Mucosa of gallbladder (tissue), 1 donor: ENCODE measurements at places on chromosomes 6 and 20.

GRCh38 chr20:12528104-12528503, 480.7 kb upstream of the SPTLC3 start:
- DNase-seq = no peak

DNA sequence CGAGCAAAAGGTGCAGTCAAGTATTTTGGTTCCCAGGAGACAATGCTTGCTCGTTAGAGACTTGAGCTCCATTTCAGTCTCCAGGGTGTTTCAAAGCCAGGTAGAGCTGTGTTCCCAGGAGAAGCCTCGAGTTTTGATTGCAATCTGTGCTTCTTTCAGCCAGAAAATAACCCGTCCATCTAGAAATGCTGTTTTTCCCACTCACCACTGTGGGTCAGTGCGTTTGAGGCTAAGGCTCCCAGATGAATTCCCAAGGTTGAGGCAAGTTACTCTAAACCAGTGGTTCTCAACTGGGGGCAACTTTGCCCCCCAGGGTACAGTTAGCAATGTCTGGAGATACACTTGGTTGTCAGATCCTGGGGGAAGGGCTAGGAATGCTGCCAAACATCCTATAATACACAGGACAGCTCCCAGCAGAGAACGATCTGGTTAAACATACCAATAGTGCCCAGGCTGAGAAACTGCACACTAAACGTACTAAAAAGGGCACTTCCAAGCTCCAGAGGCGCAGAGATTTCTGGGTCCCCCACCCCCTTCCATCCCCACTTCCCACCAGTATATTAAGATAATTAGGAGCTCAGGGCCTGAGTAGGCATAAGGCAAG, 13.8 kb downstream of the BMP7 start:
- DNase-seq = no peak

GRCh38 chr6:39849764-39850163, 57.6 kb downstream of the DAAM2 start:
- DNase-seq = no peak

DNA sequence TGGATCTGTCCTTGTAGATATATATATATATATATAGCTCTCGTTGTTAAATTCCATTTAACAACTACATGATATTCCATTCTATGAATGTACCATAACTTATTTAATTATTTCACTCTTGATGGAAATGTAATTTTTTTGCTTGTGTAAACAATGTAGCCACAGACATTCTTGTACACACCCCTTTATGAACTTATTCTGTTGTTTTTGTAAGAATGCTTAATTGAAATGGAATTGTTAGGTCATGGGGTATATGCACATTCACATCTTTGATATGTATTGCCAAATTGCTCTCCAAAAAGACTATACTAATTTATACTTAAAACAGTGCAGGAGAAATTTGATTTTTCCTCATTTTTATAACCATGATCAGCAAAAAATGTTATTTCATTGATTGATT, 67.2 kb downstream of the MAP3K4 start:
- no peak for DNase-seq

GRCh38 chr20:64006902-64007301, 26.0 kb downstream of the PRPF6 start:
- DNase-seq = no peak

GRCh38 chr20:63074631-63075030, 67.9 kb upstream of the BHLHE23 start:
- DNase-seq = no peak

DNA sequence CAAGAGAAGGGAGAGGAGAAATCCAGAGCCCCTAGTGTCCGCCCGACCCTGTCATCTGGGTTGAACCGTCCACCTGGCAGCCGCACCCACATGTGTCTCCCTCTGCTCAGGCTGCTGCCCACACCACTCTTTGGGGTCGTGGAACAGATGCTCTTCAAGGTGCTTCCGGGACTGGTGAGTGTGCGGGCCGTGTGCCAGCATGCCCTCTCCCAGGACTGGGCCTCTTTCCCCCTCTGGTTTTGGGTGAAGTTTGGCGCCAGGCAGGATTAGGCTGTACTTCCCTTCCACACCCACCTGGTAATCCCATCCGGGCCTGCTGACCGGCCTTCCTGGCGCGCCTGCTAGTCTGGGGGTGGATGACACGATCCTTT, 7.9 kb downstream of the BPIFB3 start:
- DNase-seq = no peak

DNA sequence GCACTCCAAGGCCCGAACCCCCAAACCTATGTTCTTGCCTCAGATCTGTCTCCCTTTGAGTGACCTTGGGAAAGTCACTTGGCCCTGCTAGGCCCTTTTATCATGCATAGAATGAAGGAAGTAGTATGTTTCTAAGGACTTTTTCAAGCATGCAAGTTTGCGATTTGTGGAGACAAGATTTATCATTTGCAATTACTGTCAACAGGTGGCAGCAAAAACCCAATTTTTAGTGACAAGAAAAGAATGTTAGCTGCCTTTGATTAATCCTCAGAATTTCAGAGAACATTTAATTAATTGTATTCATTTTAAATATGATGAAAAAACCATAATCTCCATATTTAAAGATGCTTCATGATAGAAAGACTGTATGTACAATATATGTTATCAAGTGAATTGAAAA, 28.3 kb upstream of the PREP start:
- DNase-seq = peak; percentile 16

- no peak for DNase-seq
Measured at GRCh38 chr6:27478141-27478705, 5.3 kb upstream of the ZNF184 start.

- DNase-seq = no peak
Measured at GRCh38 chr6:159948199-159948598, 20.7 kb upstream of the IGF2R start.

DNA sequence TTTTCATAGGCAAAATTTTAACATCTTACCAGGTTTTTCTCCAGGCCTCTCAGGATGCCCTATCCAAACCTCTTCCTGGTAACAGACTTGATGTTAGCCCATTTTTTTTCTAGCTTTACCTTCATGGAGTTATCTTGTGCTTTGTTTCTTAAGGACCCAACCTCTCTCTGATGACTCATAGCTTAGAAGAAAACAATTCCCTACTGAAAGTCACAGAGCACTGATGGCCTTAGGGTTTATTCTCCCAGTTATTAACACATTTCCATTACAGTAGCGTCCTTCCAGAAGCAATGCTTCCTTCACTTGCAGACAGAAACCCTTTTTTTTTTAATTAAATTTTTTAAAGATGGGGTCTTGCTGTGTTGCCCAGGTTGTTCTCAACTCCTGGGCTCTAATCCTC, 79.4 kb downstream of the IYD start:
- no peak for DNase-seq

DNA sequence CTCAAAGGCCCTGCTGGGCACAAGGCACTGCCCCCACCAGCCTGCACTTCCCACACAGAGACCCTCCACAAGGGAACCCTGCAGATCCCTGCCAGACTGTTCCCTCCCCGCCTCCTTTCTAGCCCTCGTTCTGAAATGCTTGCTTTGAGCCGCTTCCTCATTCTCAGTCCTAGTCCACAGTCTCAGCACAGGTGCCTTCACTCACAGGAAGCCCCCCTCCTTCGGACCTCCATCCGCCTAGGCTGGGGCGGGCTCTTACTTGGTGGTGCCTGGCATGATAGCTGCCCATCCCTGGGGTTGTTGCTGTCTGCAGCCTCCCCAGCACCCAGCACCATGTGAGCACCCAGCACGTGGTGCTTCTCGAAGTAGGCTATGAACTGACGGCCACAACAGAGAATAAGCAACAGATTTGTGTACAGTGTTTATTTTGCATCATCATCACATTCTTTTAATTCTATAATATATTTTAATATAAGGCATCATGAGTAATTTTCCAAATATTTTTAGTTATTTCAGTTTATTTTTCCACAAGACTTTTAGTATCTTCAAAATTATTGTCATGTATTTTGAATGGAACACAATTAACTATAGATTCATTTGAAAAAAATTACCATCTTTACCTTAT, 12.3 kb downstream of the CST5 start:
- no peak for DNase-seq

DNA sequence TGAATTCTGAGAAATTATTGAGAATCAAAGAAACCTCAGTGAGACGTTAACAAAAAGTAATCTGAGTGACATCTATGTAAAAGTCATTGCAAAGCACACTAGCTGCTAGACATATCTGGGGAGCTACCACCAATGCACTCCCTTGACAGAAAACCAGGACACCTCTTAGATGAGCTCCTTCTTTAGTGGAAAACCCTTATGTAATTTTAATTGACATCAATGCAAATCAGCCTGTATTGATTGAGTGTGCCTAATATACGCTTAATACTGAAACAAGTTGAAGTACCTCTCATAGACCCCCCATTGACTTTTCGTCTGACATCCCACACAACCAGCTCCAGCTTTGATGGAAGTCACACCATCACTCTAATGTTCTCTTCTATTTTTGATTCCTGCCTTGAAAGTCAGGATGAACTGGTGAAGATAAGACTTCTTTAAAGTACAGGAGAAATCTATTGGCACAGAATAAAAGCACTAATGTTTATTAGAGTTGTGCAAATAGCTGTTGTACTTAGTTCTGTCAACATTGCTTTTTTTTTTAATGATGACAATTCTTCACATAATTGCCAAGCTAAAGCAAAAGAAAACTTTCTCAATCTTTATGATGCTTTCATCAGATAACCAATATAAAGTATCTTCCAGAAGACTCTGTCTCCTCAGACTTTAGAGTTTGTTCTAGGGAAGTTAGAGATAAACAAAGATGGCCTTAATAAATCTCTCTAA, 98.0 kb upstream of the FAM8A1 start:
- DNase-seq = no peak

GRCh38 chr20:37114012-37114411, 18.2 kb upstream of the RBL1 start:
- DNase-seq = no peak

DNA sequence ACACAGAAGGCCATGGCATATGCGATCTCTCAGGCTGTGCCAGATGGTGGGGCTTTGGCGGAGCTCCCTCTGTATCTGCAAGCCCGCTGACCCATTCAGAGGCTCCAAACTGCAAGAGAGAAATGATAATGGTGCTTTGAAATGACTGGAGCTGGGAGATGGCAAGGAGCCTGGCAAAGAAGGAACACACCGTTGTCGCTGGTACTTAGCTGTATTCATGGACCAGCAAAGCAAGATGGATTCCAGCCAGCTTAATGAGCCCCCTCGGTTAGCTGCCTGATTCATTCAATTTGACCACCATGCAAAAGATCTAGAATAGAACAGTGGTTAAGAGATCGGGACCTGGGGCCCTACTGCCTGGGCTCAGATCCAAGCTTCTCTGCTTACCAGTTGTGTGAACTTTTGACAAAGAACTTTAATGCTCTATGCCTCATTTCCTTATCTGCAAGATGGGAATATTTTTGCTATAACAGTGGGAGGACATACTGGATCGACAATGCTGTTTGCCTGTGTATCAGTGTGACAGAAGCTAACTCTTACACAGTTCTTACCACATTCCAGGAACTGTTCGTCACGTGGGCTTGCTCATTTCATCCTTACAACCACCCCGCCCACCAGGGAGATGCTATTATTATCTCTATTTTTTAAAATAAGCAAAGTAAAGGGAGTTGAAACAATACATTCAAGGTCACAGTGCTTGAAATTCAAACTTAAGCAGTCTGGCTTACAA, 317.8 kb upstream of the SULF2 start:
- DNase-seq = no peak

DNA sequence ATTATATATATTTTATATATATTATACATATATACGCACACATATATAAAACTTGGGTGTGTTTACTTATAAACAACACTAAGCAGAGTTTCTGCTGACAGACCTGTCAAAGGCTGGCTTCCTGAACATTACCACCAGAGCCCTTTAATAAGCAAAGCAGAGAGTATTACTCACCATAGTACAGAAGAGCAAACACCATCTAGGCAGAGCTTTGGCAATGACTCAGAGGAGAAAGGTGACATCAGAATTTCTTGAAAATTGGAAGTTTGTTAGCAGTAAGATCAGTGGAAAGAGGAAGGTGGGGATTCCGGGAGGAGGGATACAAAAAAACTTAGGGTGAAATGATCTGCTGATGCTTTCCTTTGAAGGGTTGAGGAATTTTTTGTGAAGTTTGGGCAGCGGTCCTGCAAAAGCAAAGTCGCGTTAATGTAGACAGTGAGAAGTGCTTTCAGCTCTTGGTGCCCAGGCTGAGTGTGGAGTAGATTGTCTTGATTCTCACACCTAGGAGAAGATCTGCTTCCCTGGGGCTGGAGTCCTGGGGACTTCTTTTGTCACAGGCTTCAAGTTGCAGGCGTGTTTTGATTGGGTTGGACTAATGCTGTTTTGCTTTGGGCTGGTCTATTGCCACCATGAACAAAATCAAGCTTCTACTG, 109.6 kb upstream of the BACH2 start:
- DNase-seq = no peak

DNA sequence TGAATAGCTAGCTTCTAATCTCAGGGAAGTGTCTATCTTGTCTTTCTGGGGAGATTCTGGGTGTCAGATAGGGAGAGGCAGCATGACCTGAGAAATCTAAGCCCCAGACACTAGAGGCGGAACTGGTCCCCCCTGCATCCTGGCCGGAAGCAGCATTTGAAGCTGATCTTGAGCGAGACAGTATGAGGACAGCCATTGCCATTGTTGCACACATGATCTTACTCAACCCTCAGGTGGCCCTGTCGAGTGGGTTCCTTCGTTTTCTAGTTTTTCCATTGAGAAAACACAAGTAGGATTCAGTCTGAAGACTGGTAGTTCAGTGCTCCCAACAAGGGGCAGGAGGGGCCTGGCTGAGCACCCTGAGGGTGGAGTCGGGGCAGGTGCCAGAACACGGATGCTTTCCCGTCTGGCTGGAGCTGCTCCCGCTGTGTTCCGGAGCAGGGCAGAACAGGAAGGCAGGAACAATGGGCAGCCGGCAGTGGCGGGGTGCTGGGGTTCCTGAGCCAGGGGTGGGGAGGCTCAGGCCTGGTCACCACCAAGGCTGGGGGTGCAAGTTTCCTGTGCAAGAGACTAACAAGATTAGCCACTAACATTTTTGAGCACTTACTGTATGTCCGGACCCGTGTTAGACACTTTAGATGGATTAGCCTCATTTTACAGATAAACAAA, 7.9 kb upstream of the SDCBP2 start:
- peak; percentile 59 for DNase-seq

GRCh38 chr6:132289756-132290155, 111.5 kb downstream of the MOXD1 start:
- no peak for DNase-seq

DNA sequence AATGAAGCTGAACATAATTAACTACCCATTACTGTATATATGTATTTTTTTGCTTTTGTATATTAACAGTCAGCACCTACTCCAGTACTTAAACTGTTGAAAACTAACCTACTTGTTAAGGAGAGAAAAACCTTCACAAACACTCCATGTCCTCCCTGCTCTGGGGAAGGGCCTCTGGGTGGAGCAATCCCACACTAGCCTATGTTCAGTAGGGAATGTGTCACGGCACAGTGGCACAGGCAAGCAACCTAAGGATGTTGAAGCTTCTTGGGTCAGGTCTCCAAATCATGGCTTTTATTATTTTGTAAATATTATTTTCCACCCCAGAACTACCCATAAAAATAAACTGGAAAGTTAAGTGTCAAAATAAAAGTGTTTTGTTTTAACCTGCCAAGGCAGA, 5.3 kb downstream of the MAN1A1 start:
- no peak for DNase-seq

- no peak for DNase-seq
Measured at GRCh38 chr6:56765494-56765893, 122.8 kb upstream of the DST start.
